ENCODE measurements at places on chromosomes 1 and 21. TPM values are rescaled to one million over a fixed set of nuclear protein-coding genes. Genes with fewer than 3 reads are reported as not detected.

ITLN2 gene
- total RNA-seq = not detected

TMEM69 gene
- 21.7 TPM for total RNA-seq

WASF2 gene
- total RNA-seq = 15.5 TPM

AADACL4 gene
- not detected for total RNA-seq

CLIC6 gene
- total RNA-seq = not detected

UBASH3A gene
- total RNA-seq = not detected

SPRR3 gene
- total RNA-seq = not detected

TRIM45 gene
- total RNA-seq = 3.0 TPM

VSIG8 gene
- total RNA-seq = not detected

TNFAIP8L2 gene
- not detected for total RNA-seq

CLDN8 gene
- not detected for total RNA-seq

CFAP74 gene
- total RNA-seq = 0.20 TPM

ALPL gene
- total RNA-seq = 1.9 TPM

PGLYRP3 gene
- not detected for total RNA-seq

TNFRSF18 gene
- not detected for total RNA-seq

GFI1 gene
- total RNA-seq = not detected

LRRC7 gene
- total RNA-seq = not detected

SLC6A17 gene
- total RNA-seq = 1.1 TPM

PRDM16 gene
- not detected for total RNA-seq

TMPRSS2 gene
- total RNA-seq = not detected

All from MG63 (cell line).